ENCODE measurements at places on chromosomes 3 and 15.

DNA sequence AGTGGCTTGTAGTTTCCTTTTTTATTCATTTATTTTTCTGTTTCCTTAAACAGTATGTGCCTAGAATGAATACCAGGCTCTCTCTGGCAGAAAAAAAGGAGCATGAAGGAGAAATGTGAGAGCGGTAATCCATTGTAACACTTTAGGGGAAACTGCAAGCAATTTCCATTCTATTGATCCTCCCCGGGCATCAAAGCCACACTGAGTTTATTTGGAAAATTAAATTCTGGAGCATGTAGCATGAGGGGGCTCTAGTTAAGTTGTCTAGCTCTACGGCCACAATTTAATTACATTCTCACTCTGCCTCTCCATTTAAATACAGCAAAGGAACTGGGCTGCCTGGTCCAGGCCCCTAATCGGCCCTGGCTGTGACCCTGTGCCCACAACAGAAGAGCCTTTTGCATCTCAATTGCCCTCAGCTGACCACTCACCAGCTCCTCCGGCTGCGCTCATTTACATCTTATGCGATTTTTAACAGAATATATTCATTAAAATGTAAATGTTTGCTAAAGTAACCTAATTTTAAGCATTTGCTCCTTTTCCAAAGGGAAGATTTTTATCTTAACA lies 72.9 kb downstream of the MEGF11 start:
- DNase-seq = no peak

DNA sequence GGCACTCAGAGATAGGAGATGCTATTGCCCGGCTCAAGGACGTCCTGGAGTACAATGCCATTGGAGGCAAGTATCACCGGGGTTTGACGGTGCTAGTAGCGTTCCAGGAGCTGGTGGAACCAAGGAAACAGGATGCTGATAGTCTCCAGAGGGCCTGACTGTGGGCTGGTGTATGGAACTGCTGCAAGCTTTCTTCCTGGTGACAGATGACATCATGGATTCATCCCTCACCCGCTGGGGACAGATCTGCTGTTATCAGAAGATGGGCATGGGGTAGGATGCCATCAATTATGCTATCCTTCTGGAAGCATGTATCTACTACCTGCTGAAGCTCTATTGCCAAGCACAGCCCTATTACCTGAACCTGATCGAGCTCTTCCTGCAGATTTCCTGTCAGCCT lies 26.4 kb downstream of the BCL2A1 start:
- no peak for DNase-seq

- DNase-seq = peak; percentile 30
These were observed 8.5 kb upstream of the ILDR1 start for GRCh38 chr3:122030381-122031122.

DNA sequence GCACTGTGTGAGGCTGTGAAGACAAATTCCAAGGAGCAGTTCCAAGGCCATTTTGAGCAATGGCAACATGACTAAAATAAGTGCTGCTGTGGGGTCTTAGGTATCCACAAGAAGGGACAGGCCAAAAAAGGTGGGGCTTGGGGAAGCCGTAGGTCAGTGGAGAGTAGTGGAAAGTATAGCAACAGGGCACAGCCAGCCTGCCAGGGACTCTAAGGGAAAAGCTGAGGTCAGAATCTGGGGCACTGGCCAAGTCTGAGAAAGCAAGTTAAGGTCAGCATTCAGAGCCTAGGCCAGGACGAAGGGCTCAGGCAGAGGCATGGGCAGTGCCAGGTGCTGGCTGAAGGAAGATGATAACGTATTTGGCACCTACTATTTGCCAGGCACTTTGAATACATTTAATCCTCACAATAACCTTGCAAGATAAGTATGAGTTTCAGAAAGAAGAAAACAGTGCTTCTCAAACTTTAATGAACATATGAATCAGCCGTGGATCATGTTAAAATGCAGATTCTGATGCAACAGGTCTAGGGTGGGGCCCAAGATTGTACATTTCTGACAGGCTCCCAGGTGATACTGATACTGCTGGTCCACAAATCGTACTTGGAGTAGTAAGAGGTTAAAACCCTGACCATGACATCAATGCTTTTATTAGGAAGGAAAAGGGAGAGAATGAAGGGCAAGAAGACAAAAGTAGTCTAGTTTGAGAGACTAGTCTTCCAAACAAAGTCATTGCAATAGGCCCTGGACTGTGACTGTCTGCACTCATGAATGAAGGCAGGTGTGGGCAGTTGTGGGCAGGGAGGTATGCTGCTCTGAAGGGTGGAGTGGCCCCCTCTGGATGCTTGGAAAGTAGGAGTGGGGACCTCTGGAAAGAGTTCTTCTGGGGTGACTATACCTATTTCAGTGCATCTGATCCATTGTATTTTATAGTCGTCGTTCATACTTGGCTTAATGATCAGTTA lies 106.3 kb upstream of the ANKRD28 start:
- DNase-seq = no peak

DNA sequence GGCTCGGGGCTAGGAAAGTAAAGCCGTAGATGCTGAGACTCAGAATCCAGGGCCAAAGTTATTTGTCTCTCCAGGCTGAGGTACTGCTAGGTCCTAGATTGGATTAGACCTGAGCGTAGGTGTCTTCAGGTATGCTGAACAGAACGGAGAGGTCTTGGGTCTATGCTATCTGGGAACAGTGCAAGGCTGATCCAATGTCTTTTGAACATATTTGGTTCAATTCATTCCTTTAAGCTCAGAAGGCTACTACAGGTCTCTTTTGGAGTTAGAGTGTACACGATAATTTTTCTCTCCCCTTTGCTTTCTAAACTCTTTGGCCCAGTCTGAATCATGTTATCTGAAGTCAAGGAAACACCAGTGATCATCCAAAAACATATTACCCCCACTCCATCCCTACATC lies 137.5 kb upstream of the TBL1XR1 start:
- DNase-seq = no peak

- DNase-seq = no peak
These were observed 14.3 kb downstream of the MYZAP start for GRCh38 chr15:57606048-57606447.

- DNase-seq = no peak
These were observed 76.3 kb upstream of the NR2F2 start for GRCh38 chr15:96254173-96254572.

DNA sequence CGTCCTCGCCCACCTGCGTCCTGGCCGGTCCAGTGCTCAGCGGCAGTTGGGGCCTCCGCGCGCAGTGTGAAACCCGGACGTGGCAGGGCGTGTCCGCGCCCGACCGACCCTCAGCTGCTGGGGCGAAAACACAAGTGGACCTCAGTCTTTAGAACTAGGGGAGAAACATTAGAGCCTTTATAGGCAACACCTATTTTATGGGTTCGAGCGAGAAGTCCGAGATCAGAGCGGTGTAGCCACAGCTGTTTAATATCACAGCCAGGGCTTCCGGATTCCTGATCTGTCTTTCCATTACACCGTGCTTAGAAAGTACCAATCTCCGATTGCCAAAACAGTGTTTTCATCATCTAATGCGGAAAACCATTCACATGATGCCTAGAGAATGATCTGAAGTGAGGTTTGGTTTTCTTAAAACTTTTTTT lies 506 bp downstream of the RAD51 start:
- DNase-seq = no peak

GRCh38 chr15:64824929-64825430 lies 467 bp downstream of the PIF1 start:
- DNase-seq = peak; percentile 37

- DNase-seq = no peak
These were observed 41.2 kb downstream of the CDCP1 start for GRCh38 chr3:45104715-45105711.

DNA sequence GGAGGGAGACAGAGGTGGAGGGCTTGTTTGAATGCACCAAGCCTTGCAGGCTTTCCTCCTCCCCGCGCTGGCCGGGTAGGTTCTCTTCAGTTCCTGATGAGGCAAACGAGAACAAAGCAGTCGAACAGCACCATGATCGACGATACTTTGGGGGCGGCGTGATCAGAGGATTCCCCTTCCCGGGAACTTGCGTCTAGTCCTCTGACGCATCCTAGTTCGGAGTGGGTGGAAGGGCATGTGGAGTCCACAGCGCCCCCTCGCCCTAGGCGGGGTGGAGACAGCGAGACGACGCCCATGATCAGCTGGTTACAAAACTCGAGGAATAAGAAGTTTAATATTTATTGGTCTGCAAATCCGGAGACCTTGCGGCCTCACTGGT lies 452 bp upstream of the SV2B start:
- DNase-seq = no peak

- no peak for DNase-seq
These were observed 987.9 kb downstream of the NTRK3 start for GRCh38 chr15:87268675-87269074.

DNA sequence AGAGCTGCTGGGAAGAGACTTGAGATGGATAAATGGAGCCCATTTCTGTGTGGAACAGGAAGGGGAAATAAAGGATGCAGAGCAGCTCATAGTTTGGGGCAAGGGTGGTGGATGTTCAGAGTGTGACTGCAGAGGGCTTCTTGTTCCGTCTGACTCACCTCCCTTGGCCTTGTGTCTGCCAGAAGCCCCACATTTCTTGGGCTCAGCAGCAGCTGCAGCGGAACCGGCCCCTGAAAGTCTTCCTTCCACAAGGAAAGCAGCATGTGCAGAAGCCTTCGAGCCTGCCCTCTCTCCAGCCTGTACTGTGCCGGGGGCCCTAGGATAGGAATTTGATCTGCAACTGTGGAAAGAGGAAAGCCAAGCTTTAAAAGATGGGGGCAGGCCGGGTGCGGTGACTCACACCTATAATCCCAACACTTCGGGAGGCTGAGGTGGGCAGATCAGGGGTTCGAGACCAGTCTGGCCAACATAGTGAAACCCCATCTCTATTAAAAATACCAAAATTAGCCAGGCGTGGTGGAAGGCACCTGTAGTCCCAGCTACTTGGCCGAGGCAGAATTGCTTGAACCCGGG lies 11.5 kb downstream of the CDAN1 start:
- DNase-seq = no peak
